Cortex of kidney (tissue), 1 donor: ENCODE measurements at places on chromosomes 11 and 22.

DNA sequence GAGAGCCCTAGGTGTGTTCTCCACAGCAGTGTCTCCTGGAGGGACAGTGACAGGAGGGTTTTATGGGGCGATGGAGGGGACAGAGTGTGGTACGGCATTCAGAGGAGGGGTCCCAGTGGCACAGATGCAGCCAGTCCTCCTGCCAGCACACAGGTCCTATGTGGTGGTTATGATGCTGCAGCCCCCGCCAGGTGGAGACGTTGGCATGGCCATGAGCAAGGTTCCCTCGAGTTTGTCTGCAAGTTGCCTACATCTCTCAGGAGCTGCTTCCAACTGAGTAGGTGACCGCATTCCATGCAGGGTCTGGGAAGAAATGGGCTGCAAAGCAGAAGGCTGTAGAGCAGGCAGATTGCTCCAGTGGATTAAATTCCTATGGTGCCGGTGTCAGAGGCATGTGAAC is 646.0 kb downstream of the TBC1D22A start:
- no peak for DNase-seq

- no peak for DNase-seq
Observed at GRCh38 chr11:115659061-115659963, 155.1 kb upstream of the CADM1 start.

GRCh38 chr11:67303835-67304411 is 593 bp downstream of the SSH3 start:
- DNase-seq, result no peak

GRCh38 chr11:65888163-65888814 is at the start of gene FIBP:
FIBP (minus strand) TSS chr11:65888471; CDS start chr11:65888418, 53 bp downstream.
- no peak for DNase-seq

GRCh38 chr11:19116276-19116970 is 545 bp upstream of the ZDHHC13 start:
- DNase-seq, result no peak

DNA sequence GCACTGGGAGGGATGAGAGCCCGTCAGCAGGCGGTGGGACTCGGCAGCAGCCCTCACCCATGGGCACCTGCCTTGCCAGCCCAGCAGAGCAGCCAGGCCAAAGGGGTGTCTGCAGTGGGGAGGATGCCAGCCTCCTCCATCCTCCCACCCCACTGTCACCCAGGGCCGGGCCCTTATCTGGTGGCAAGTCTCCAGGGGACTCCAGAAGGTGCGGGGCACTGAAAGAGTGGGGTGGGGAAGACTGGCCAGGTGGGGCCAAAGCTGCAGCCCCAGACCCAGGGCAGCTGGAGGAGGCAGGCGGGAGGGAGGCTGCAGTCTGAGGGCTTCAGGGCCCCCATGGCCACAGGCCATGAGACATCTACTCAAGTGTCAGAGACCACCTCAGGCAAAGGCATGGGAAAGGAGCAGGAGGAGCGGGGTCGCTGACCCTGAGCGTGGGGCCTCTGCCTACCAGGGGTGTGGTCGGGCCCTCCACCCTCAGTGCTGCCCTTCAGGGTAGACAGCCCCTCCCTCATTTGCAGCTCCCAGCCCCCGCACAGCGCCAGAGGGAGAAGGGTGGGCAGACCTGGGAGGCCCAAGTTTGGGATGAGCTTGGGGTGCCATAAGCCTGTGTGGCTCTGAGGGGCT is 3.5 kb downstream of the DGCR6L start:
- no peak for DNase-seq

DNA sequence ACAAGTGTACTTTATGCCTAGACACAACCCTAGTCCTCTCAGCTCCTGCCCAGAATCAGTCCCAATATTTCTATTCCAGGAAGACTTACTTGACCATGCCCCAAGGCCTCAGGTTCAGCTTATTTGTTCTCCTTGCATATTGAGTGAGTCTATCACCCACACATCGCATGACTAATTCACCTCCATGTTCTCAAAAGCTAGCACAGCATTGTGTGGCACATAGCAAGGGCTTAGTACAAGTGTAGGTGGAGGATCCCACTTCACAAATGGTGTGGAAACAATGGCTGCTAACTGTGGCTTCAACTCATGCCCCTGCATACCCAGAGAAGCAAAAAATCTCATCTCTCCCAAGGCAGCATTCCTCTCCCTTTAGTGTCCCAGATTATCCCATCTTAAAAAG is 602.6 kb upstream of the API5 start:
- DNase-seq, result no peak

GRCh38 chr22:22002526-22003055 is 20.0 kb upstream of the TOP3B start:
- DNase-seq, result no peak
